ENCODE measurements at places on chromosomes 6 and 20. TPM values are rescaled to one million over a fixed set of nuclear protein-coding genes. Genes with fewer than 3 reads are reported as not detected.
A peak's percentile ranks its signal among the peaks of the same experiment; 100 is the strongest.

- H3K4me1 ChIP-seq, result no peaks in the 10 kb centered on the region
- no peak overlapping the region for H3K27ac ChIP-seq
- no peak overlapping the region for H3K4me3 ChIP-seq
- DNase-seq, result no peak
- peaks cover 39% of the 10 kb centered on the region for H3K36me3 ChIP-seq
These were observed 8.5 kb downstream of the PRRC2A start for GRCh38 chr6:31629014-31629413.

- H3K27me3 ChIP-seq, result no peaks in the 10 kb centered on the region
- H3K27ac ChIP-seq, result peak overlapping the region; percentile 27
- no peak overlapping the region for H3K4me3 ChIP-seq
- no peak for DNase-seq
These were observed 35.3 kb upstream of the HBS1L start for GRCh38 chr6:135089901-135090300.

GRCh38 chr6:38141085-38141484 lies 321.6 kb downstream of the ZFAND3 start:
- no peaks in the 10 kb centered on the region for H3K4me1 ChIP-seq
- no peak for DNase-seq
- H3K27me3 ChIP-seq, result no peaks in the 10 kb centered on the region
- no peaks in the 10 kb centered on the region for H3K36me3 ChIP-seq
- no peak overlapping the region for H3K27ac ChIP-seq
- H3K4me3 ChIP-seq, result no peak overlapping the region

The CST5 gene
- total RNA-seq, result not detected

DNA sequence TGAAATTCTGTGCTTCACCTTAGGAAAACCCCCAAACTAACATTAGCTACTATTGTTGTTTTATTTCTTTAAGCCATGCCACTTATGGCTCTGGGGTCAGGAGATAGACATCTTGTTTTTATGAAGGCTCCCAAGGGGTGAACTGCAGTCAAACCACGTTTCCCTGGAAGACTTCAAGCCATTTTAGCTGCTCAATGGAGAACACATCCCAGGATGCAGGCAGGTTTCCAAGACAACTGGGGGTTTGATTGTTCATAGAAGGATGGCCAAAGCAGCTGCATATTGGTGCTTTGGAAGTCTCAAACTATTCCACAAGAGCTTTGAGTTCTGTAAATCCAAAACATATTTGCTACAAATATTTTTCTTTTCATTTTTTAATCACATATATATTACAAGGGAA lies 818.0 kb downstream of the MAFB start:
- no peak overlapping the region for H3K4me3 ChIP-seq
- H3K27ac ChIP-seq, result no peak overlapping the region
- DNase-seq, result no peak
- H3K4me1 ChIP-seq, result no peaks in the 10 kb centered on the region
- no peaks in the 10 kb centered on the region for H3K36me3 ChIP-seq

The PI3 gene
- not detected for total RNA-seq

The HSPA1A gene
- 30.3 TPM for total RNA-seq

The PSORS1C2 gene
- not detected for total RNA-seq

- no peak overlapping the region for H3K4me3 ChIP-seq
- H3K36me3 ChIP-seq, result no peaks in the 10 kb centered on the region
- H3K27ac ChIP-seq, result no peak overlapping the region
- no peak for DNase-seq
These were observed 31.4 kb downstream of the SMLR1 start for GRCh38 chr6:130858498-130859160.

The GATA5 gene
- total RNA-seq, result not detected

- H3K27ac ChIP-seq, result no peak overlapping the region
- no peak overlapping the region for H3K4me3 ChIP-seq
- no peaks in the 10 kb centered on the region for H3K27me3 ChIP-seq
- H3K36me3 ChIP-seq, result no peaks in the 10 kb centered on the region
These were observed 176.2 kb upstream of the AHI1 start for GRCh38 chr6:135673501-135674309.

DNA sequence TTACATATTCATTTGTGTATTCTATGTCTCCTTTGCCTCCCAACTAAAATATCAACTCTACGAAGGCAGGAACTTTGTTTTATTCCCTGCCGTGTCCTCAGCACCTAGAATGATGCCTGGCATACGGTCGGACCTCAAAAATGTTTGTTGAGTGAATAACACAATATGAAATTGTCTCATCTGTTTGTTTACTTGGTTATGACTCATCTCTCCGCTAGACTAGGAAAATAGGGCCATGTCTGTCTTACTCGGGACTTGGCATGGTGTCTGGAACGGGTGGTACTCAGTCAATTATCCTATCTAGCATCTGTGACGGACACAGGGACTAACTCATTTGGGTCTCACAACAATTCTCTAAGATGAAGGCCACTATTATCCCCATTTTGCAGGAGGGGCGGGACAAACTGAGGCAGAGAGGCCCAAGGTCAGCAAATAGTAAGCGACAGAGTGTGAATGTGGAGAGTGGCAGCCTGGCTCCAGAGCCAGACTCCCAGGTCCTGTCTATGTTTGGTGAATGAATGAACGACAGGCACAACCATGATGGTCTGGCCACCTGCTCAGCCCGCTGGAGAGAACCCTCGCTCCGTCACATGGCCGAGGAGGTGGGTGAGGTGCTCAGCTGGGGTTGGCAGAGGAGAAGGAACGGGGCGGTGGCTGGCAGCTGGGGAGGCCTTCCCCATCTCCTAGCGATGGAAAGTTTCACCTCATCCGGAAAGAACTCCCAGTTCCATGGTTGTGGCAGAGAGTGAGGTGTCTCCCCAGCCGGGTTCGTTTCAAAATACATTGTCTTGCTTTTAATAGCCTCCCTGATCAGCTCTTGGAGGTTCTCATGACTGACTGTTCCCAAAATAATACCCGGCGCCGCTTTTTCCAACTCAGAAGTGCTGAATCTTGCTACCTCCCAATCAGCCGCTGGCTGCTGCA lies 27.6 kb upstream of the NFATC2 start:
- H3K36me3 ChIP-seq, result no peaks in the 10 kb centered on the region
- H3K27me3 ChIP-seq, result no peaks in the 10 kb centered on the region
- no peaks in the 10 kb centered on the region for H3K4me1 ChIP-seq
- no peak overlapping the region for H3K27ac ChIP-seq
- no peak overlapping the region for H3K4me3 ChIP-seq

DNA sequence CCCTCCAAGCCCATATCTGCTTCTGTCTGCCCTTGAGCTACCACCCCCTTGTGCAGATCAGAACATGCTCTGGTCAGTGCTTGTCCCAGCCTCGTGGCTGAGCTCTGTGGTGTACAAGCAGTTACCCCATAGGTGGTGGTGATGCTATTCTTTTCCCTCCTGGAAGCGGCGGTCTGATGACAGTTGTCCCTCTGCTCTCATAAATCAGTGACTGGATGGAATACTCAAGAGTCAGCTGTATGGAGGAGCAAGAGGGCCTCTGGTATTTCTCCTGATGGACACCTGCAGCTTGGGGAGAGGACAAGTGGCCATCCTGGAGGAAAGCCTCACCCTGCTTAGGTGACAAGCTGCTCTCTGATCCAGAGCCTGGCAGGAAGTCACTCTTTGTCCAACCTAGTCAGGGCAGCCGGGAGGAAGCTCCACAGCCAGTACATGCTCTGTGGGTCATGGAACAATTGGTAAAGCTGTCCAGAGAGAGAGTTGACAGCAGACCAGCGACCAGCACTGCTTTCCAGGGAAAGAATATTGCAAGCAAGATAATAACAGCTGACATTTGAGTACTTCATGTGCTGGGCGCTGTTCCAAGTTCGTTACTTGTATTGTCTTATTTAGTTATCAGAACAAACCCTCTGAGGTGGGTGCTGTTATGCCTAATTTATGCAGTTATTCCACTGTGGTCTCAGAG lies 47.1 kb downstream of the SCAND1 start:
- H3K36me3 ChIP-seq, result peaks cover 57% of the 10 kb centered on the region
- DNase-seq, result no peak
- no peak overlapping the region for H3K27ac ChIP-seq
- H3K4me3 ChIP-seq, result no peak overlapping the region
